OCI-LY7 (cell line): ENCODE measurements at places on chromosomes 16 and 17.

- peak; percentile 31 for DNase-seq
These were observed at the start of gene QPRT for GRCh38 chr16:29678691-29679267. Gene QPRT, plus strand, starts transcription at chr16:29679180. Its CDS starts 18 bp downstream, at chr16:29679198.

GRCh38 chr17:28405632-28406472 is at the start of gene SLC46A1:
Gene SLC46A1, minus strand, starts transcription at chr17:28406212. Its CDS starts 98 bp downstream, at chr17:28406114.
- DNase-seq: no peak

DNA sequence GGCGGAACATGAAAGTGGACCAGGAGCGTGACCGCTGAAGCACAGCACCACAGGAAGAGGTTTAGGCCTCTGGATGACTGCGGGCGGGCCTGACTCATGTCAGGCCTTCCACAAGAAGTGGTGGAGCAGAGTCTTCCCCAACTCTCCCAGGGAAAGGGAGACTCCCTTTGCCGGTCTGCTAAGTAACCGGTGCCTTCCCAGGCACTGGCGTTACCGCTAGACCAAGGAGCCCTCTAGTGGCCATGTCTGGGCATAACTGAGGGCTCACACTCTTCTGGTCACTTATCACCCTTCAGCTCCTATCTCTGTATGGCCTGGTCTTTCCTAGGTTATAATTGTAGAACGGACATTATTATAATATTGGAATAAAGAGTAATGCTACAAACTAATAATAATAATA is 1931.9 kb downstream of the TP53TG3F start:
- peak; percentile 41 for DNase-seq

DNA sequence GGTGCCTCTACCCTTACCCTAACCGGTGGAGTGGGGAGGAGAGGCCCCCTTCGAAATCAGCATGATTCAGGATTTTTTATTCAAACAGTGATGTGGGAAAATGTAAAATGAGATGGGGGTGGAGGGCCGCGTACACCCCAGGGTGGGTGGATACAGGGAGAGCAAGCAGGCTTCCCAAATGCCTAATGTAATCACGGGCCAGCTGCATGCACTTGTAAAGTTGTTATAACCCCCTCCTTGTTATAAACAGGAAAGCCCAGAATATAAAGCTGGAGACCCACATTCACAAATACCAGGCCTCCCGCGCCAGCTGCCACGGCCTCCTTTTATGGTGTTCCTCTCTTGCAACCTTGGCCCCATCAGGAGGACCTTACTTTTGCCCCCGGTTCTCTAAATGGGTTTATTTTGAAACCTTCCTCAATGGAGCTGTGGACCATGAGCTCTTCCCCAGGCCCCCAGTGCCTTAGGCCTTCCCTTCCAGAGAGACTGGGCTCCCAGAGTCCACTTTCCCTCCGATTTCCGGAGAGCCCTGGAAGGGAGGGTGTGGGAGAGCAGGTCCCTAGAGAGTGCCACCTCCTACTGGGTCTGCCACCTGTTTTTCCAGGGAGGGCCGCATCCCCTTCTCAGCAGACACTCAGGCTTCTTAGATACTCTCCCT is 906 bp upstream of the FOXL1 start:
- DNase-seq: no peak

DNA sequence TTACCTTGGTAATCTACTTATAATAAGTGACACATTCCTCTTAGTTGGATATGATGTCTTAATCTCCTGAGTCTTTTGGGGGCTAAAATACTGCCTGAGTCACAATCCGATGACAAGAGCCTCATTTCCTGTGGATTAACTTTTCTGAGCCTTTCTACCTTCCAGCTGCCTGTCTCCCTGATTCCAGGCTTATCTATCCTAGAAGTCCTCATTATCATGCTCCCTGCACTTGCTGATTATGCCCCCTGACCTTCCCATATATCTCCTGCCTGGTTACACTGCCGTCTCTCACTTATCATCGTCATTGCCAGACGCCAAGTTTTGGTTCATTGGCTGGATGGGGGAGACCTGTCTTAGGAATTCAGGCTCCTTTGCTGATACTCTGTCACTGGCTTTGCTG is 727.4 kb upstream of the CA10 start:
- DNase-seq: no peak

DNA sequence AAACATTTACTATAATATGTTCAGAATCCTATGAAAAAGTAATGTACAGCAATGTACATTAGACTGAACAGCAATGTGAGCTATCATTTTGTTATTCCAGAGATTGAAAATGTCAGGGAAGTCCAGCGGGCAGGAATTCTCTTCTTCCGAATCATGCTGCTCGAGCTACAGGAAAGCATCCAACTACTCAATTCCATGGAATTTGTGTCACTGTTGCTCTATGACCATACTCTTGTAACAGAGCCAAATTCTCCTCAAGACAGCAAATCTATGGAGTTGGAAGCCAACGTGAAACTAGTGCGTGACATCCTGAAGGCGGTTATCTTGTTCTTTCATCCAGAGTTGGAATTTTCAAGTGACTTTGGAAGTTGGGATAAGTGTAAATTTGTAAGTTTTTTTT is 24.8 kb upstream of the NSRP1 start:
- DNase-seq: no peak
